Renal pelvis (tissue), 12 donors: ENCODE measurements at places on chromosomes 7 and 10.
A peak's percentile ranks its signal among the peaks of the same experiment; 100 is the strongest.

- no peak for DNase-seq
Observed at GRCh38 chr7:156920076-156920475, 27.1 kb upstream of the LMBR1 start.

DNA sequence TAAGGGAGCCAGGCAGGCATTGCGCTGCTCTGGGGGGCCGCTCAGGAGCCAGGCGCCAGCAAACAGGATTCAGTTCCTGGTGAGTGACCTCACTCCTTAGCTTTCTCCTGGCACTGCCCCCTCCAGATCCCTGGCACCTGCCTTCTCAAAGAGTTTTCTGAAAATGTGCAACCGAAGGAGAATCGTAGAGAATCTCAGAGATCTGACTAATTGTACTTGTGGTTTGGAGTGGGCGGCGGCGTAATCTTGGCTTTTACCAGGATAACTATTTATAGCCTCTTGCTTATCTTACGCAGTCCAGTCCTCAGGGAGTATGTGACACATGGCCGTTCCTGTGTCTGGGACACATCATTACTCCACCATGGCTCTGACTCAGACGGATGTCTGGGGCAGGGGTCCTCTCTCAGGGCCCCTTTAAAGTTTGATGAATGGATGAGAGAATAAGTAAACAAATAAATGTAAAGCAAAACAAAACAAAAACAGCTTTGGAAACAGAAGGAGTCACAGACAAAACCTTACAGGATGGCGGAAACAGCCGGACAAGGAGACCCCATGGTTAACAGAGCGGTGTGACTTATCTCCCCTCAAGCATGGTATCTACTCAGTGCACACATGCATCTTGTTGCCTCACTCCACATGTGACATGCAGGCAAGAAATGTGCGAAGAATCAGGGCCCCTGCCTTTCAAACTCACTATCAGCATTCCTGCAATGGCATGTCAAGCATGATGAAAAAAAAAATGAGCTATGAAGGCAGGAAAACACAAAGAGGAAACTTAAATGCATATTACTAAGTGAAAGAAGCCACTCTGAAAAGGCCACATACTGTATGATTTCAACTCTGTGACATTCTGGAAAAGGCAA, 99.7 kb downstream of the TNS3 start:
- no peak for DNase-seq

- DNase-seq = no peak
Observed at GRCh38 chr7:72025381-72025960, 386.7 kb downstream of the CALN1 start.

GRCh38 chr10:115606741-115607140, 513.6 kb downstream of the ATRNL1 start:
- no peak for DNase-seq

- no peak for DNase-seq
Observed at GRCh38 chr7:100061518-100062193, 12.1 kb downstream of the ZSCAN21 start.

GRCh38 chr7:93838966-93839365, 51.6 kb downstream of the TFPI2 start:
- DNase-seq = no peak

DNA sequence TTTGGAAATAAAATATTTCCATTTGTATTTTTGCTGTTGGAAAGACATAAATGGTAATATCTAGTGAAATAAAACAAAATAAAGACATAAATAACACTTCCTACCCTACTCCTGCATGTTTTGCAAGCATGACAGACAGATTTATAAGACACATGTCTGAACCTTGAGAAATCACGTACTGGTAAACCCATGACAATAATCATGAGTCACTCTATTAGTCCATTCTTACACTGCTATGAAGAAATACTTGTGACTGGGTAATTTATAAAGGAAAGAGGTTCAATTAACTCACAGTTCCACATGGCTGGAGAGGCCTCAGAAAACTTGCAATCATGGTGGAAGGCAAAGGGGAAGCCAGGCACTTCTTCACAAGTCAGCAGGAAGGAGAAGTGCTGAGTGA, 942.2 kb downstream of the REEP3 start:
- DNase-seq = no peak

- no peak for DNase-seq
Observed at GRCh38 chr7:115572111-115572510, 458.5 kb downstream of the TFEC start.

DNA sequence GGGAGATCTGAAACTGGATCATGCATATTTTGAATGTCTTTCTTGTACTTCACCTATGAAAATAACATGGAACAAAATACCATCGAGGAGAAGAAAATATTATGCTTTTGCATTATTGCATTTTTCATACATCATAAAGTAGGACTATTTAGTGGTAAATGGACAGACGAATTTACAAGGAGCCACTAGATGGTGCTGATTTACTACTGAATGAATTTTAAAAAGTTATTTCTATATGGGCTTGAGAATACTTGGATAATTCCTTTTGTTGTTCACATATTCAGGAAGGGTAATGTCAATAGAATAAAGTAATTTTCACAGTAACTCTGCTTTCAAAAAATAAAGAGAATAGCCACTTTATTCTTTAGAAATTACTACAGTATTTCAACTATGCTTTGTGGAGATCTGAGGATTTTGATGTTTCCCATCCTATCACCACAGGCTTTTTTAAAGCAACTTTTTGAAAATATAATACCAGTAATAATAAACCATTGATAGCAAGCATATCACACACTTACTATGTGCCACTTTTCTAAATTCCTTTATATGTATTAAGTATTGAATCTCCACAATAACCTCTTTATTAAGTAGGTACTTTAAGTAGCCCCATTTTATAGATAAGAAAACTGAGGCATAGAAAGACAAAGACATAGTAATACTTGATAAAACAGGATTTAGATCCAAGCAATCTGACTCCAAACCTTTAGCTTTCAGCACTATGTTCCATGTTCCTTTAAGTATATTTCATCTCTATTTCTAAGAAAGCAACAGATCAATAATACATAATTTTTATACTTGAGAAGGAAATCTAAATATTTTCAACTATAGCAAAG, 38.6 kb downstream of the NEBL start:
- DNase-seq = peak; percentile 27
